ENCODE measurements at places on chromosomes 1 and 21.

DNA sequence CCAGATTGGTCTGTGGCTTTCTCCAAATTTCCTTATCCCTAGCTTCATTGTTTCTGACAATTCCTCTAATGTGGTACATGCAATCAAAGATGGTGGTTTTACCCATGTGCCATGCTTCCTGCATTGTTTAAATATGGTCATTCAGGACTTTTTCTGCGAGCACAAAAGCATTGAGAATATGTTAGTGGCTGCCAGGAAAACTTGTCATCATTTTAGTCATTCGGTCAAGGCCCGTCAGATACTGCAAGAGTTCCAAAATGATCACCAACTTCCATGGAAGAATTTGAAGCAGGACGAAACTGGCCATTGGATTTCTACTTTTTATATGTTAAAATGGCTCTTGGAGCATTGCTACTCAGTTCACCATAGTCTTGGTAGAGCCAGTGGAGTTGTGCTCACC is 3.7 kb downstream of the ZBED6 start:
- DNase-seq = no peak

DNA sequence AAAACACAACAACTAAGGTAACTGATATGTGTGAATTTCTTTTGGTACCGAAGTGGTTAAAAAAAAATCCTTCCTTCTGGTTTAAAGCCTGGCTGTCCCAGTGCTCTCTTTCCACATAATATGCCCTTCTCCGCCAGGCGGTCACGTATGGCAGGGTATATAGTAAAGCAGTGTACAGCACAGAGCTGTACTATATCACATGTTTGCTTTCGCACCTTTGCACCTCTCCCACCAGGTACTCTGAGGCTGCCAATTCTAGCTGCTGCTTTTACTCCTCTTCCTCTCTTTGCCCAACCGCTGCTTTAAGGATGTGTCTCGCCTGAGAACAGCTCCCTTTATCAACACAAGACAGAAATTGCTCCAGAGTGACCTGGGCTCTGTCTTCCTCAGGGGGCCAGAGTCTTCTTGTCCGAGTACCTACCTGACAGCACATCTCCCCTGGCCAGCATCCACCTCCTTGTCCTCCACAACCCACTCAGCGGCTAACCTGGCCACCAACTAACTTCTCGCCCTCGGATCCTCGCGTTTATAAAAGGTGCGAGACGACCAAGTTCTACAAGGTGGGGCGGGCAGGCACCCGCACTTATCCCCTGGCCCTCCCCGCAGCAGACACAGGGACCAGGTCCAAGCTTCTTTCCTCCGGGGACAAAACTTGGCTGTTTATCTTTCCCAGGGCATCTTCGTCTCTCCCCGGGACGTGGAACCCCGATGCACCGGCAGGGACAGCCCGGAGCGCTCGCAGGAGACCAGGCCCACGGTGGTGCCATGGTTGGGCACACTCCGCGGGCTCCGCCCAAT is 1.6 kb downstream of the COLGALT2 start:
- no peak for DNase-seq

GRCh38 chr1:226422478-226422877 is 14.6 kb upstream of the PARP1 start:
- DNase-seq = no peak

DNA sequence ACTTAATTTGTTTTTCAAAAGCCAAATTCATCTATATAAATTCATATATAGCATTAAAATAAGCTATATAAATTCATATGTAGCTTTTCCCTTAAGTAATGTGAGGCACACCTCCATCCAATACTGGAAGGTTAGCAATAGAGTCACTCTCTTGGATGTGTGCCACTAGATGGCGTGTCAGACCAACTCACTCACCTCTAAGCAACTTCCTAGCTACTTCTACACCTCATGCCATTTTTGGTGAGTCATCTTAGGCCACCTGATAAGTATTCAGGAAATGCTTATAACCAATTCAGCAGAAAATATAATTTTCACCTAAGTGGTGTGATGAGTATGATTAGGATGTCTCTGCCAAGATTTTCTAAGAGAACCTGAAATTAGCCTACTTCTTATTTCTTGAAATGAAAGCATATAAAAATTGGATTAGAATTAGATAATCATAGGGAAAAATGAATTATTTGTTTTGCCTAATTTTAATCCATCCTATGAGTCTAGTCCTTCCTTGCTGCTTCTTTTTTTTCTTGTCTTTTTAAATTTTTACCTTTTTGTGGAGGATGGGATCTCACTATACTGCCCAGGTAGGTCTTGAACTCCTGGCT is 34.4 kb upstream of the TADA1 start:
- DNase-seq = peak; percentile 90

- DNase-seq = no peak
Observed at GRCh38 chr1:217369271-217369981, 261.5 kb downstream of the GPATCH2 start.

- DNase-seq = no peak
Observed at GRCh38 chr1:58780411-58780810, 3.4 kb downstream of the JUN start.

DNA sequence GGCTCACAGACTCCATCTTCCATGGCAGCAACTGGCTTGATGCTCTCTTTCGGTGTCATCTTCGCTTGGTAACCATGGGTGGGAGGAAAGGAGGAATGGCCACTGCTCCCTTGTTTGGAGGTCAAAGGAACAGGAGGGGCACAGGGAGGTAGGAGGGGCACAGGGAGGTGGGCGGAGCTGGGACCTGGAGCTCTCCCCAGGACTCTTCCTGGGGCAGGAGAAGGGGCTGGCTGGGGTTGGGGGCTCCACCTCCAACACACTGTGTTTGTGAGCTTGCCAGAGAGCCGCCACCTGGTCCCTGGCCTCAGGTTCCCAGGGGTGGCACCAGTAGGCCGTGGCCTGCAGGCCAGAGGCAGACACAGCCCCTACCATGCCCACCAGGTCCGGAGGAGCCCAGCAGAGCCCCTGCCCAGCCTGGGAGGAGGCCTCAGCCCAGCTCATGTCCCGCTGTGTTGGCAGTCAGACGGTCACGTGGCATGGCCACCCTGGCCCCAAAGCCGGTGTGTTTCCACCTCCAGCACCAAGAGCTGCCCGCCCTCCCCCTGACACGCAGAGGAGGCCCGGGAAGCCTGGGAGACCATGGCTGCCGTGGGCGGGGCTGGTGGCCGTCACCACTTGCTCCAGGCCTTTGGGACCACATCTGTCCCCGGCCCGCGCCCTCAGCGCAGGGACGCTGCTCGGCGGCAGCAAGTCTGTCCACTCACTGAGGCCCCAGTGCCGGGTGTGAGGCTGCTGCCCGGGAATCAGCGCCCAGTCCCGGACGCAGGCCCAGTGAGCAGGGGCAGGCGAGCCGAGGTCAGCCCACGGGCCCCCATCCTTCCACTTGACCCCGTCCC is 73.9 kb downstream of the MORN1 start:
- no peak for DNase-seq

GRCh38 chr1:22864886-22865285 is 107.8 kb downstream of the LACTBL1 start:
- no peak for DNase-seq

DNA sequence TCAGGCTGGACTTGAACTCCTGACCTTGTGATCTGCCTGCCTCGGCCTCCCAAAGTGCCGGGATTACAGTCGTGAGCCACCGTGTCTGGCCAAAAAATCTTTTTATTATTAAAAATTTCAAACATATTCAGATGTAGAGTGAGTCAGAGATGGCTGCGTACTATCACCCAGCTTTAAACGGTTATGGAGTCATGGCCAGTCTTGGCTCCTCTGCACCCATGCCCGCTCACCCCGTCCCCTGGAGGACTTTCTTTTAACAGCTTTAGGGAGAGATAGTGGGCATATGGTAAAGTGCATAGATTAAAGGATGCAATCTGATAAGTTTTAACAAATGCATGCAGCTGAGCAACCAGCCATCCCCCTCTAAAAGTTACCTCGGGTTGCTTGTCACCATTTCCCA is 51.8 kb downstream of the TNFRSF8 start:
- DNase-seq = no peak

DNA sequence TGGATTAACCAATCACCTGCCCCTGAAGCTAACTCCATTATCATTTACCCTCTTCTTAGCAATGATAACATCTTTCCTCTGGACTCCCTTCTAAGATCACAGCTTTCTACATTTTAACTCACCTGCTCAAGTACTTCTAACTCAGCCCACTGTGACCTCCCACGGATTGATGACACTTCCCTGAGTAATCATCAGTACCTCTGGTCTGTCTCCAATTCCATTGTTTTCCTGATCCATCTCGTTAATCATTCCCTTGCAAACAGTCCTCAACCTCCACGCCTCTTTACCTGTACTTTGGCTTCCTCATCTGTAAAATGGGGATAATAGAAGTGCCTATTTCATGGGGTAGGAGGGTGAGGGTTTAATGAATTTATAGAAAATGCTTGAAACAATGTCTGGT is 195.3 kb upstream of the APP start:
- peak; percentile 21 for DNase-seq

- DNase-seq = no peak
Observed at GRCh38 chr1:42676534-42677087, 5.6 kb upstream of the YBX1 start.

DNA sequence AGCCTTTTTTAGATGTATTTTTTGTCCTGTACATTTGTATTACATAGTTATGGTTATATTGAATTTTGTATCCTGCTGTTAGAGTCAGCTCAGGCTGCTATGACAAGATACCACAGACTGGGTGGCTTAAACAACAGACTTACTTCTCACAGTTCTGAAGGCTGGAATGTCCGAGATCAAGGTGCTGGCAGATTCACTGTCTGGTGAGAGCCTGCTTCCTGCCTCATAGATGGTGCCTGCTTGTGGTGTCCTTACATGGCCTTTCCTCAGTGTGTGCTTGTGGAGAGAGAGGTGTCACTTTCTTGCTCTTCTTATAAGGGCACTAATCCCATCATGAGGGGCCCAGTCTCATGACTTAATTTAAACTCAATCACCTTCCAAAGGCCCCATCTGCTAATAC is 23.1 kb upstream of the MYSM1 start:
- no peak for DNase-seq

GRCh38 chr1:244065960-244066388 is 14.9 kb downstream of the ZBTB18 start:
- DNase-seq = peak; percentile 50

DNA sequence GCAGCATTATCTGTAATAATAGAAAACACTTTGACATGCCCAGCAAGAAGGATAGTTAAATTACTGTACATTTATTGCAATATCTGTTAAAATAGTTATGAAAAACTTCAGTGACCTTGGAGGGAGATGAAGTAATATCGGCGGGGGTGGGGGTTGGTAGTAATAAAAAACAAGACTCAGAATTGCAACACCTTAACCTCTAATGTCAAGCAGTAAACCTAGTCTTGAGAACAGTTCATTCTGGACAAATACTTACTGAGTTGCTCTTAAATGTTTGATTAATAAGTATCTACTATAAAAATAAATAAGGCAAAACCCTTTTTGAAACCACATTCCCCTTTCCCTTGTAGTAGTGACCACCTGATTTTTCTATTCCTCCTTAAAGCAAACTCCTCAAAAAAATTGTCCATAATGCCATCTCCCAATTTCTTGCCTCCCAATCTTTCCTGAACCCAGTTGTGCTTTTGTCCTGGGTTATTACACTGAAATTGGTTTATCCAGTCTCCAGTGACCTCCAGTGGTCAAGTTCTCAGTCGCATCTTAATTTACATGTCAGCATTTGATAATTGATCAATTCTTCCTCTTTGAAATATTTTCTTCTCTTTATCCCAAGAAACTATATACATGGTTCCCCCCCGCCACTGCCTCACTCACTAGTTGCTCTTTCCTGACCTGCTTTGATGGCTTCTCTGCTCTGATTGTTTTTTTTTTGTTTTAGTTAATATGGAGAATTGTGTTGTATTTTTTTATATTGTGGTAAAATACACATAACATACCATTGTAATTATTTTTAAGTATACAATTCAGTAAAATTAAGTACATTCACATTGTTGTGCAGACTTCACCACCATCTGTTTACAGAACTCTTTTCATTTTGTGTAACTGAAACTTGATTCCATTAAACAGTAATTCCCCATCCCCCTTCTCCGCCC is 36.8 kb downstream of the RAP1A start:
- DNase-seq = peak; percentile 59

DNA sequence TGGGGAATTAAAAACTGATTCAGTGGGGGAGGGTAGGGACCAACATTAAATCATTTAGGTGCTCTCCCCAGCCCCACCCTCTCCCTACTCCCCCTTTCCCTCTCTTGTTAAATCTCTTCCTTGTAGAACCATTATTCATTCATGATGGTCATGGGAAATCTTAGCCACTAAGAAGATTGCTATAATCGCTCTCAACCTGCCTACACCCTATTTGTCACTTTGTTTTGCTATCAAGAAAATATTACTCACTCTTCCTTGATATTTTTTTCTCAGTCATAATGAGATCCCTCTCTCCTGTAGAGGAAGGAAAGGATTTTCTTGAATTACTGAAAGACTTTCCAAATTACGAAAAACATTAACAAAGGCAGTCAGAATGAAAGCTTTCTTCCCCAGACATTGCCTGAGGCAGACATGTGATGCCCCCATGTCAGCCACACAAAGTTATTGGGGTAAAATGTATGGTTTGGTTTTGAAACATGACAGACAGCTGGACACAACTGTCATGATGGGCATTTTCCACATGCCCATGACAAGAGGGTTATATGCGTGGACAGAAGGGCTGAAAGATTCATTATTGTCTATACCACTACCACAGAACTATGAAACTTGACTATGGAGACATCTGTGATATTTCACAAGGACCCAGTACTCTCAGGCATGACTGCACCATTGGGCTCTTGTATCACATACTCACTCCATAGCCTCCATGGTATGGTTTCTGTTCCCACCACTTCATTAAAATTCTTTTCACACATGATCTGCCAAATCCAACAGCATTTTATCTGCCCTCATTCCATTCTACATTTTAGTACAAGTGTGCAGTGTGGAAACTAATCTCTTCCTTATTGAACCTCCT is 420.1 kb downstream of the DISC1 start:
- no peak for DNase-seq

DNA sequence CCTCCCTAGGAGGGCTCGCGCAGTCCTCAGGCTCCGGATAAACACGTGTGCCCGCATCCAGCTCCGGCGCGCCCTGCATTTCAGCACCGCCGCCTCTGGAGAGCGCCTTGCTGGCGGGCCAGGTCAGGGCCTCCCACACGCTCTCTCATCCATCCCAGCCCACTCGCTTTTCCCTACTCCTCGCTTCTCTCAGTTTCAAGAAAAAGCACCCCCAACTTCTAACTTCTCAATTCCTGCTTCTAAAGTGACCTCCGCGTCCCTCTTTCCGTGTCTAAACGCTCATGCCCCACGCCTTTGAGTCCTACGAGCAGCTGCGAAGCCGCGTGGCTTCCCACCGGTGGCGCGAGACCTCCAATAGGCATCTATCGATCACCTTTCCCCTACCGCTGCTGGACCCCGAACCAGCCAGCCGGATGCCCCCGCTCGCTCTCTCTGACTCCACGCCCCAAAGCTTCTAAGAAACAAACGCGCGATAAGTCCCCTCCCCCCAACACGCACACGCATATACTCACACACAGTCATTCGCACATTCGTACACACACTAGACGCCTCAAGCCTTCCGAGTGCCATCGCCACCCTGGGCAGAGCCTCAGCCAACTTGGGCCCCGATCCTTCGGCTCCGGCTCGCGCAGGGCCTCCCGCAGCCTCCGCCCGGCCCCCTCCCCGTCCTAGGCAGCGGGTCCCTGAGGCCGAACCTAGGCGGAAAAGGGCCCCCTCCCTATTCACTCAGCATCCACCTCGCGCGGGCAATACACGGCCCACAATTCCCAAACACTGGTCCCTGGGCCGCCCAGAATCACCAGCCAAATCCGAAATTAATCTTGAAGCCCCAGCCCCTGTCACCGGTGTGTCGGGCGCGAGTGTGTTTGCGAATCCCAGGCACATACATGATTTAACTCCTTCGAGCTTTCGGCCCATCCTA is 1.1 kb downstream of the NMNAT2 start:
- peak; percentile 48 for DNase-seq

Measured in RWPE1 (cell line).